ENCODE measurements at places on chromosomes 6 and 20. TPM values are rescaled to one million over a fixed set of nuclear protein-coding genes. Genes with fewer than 3 reads are reported as not detected.

GRCh38 chr6:107867302-107867615 lies 43.1 kb upstream of the SCML4 start:
- DNase-seq = peak; percentile 61

GRCh38 chr20:37816003-37816402 lies 86.9 kb upstream of the VSTM2L start:
- DNase-seq = peak; percentile 31

DNA sequence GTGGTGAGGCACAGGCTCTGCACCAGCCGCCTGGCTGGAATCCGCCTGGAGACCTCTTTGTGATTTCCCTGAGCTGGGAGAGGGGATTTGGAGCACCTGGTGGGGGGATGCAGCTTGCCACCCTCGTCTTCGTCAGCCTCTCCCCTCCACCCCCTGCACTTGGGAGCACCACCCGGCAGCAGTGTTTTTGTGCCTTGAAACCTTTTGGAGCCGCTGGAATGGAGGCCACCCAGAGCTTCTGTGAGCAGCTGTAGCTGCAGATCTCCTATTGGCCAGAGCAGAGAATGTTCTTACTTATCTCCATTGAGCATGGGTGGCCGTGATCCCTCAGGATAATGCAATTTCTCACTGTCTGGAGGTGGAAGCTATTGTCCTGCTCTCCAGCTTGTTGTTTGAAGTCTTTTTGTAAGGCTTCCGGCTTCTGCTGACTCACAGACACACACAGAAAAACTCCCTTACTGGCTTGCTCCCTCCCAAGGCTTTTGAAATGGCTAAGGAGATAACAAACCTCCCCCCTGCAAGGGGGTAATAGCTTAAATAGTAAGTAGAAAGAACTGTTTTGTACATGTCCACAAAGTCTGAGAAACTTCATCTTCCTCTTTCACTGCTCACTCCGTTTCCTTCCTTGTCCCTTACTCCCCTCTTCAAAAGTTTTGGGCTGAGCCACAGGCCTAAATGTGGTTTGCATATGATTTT lies 271.2 kb downstream of the PRL start:
- peak; percentile 59 for DNase-seq

DNA sequence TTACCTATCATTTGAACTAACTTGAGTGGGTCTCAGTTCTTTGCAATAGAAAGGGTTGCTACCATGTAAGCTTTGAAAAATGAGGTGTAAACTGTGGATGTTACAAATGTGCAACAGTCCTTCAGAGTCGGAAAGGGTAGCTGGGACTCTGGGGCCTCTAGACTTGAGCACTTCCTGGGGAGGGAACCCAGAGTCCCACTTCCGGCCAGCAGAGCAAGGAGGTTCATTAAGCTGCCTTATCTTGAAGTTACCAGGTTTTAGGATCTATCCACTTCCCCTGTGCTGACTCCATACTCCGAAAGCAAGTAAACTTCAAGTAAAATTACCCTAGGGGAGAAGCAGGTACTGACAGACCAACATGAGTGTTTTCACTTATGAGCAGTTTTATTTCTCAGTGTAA lies 9.4 kb downstream of the TRIM10 start:
- no peak for DNase-seq

DNA sequence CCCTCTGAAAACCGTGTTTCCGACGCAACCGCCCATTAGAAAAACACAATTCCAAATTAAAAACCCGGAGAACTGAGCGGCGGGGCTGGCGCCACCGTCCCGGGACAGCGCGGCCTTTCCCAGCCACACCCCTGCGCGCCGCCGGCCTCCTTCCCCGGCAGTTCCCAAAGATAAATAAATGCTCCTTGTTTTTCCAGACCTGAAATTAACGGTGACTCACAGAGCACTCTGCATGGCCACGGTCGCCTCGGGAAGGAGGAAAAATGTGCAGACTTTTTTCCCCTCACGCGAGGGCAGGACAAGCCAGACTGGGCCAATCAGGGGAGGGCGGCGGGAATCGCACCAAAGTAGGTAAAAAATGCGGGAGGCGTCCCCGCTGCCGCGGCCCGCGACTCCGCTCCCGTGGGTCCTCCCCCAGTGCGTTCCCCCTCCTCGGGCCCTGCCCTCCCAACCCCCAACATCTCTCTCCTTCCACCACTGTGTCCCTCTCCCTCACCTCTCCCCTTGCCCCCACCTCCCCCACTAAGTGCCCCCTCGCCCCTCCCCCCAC lies 828 bp upstream of the DSTN start:
- DNase-seq = peak; percentile 41

DNA sequence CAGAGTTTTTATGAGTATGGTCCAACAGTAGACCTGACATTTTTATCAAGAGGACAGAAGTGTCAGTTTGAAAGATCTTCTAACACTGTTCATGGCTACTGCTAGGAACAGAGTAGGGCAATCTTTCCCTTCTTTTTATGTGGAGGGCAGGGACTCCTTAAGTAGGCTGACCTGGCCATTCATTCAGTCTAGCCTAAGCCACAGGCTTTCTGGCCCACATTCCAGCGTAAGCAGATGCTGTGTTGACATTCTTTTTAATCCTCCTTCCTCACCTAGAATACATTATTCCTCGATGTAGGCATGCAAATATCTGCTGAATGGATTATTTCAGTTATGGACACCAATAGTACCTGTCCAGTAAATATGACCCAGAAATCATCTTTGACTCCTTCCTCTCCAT lies 188.3 kb downstream of the ATXN1 start:
- no peak for DNase-seq

DNA sequence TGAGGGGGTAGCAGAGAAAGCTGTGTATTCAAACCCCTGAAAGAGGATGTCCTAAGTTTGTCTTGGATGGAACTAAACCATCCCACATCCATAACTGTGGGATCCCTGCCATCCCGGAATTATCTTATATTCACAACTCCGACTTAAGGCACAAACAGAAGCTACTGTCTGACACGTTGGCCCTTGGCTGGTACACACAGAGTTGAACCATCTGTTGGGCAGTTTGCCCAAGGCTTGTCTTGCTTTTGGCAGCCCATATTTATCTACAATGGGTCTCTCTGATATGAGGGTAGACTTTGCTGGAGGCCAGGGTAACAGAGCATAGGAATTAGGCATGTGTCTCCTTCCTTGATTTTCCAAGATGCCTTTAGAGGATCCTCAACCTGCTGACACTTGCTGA lies 116.6 kb upstream of the PROKR2 start:
- DNase-seq = no peak

DNA sequence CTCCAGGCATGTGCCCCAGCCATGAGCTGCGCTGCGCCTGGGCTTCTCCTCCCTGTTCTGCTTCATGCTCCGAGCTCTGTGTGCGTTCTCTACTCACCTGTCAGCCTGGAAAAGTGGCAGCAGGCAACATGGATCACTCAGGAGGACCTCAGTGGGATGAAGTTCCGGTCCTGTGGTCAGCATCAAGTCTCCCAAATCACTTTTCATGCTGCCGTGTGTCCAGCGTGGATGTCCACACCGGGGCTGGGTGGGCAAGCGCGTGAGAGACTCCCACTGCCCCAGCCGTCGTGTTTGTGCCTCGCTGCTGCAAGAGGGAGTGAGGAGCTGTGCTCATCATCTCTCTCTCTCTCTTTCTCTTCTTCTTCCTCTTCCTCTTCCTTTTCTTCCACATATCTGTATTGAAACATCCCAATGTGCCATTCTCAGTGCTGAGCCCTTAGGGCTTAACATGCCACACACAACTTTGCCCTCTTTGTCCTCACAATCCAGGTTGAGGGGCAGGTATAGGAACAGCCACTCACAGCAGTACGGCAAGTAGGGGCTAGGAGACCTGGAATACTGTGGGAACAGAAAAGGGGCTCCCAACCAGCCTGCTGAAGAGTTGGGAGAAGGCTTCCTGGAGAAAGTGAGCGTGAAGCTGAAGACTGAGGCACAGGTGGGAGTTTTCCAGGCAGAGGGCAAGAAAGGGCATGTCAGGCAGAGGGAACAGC lies 3.8 kb upstream of the PDYN start:
- no peak for DNase-seq

GRCh38 chr6:42380228-42380979 lies 71.3 kb downstream of the TRERF1 start:
- DNase-seq = no peak

DNA sequence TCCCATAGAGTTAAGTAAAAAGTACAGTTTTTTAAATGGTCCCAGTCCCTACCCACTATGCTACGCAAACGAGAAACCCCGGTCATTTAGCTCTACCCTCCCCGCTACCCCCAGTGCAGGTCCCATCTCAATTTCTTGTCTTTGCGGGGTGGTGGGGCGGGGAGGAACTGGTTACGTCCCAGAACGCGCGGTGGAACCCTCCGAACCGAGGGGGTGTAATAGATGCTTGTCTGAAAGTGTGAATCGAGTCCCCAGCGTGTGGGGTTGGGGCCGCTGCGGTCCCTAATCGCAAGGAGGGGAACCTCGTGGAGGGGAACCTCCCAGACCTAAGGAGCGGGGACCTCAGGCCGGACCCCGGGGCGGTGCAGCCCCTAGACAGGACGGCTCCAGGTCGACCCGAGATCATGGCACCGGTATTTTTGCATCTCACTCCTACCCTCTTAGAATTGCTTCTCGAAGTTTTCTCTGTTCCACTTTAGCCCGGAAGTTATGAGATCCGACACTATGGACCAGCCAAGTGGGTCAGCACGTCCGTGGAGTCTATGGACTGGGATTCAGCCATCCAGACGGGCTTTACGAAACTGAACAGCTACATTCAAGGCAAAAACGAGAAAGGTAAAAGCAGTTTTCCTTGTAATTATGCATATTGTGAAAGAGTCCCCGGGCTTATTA lies 779 bp downstream of the HEBP2 start:
- peak; percentile 64 for DNase-seq

DNA sequence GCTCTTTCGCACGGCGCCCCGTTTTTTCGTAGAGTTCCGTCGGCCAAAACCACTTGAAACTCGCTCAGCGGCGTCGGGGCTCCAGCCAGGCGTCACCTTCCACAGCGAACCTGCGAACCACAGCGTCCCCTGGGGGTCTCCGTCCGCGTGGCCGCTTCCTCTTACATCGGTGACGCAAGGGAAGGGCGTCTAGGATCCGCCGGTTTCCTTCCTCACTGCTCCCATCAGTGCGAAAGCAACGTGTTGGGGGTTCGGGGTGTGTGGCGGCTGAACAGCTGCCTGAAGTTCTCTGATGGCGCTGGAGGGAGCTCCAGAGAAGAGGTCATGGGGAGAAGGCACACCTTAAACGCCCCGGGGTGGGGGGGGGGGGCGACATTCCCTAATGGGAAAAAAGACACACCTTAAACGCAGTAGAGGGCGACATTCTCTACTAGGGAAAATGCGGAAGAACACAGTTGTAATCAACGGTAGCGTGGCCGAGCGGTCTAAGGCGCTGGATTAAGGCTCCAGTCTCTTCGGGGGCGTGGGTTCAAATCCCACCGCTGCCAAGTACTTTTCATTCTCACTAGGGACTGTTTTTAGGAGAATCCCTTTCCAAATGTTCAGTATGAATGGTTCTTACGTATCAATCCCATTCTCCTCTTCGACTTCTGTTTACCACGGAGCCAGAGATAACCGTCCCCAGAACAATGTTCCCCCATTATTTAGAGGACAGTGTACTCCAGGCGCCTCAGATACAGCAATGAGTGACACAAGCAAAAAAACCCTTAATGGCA lies 16.4 kb downstream of the ZNF311 start:
- DNase-seq = peak; percentile 98

GRCh38 chr6:44829836-44830235 lies 442.3 kb downstream of the CDC5L start:
- no peak for DNase-seq

- no peak for DNase-seq
Observed at GRCh38 chr20:59866338-59866737, 67.1 kb downstream of the SYCP2 start.

GRCh38 chr20:51532577-51533191 lies 9.8 kb downstream of the NFATC2 start:
- DNase-seq = no peak

- DNase-seq = no peak
Observed at GRCh38 chr6:46201702-46202101, 30.9 kb upstream of the ENPP5 start.

DNA sequence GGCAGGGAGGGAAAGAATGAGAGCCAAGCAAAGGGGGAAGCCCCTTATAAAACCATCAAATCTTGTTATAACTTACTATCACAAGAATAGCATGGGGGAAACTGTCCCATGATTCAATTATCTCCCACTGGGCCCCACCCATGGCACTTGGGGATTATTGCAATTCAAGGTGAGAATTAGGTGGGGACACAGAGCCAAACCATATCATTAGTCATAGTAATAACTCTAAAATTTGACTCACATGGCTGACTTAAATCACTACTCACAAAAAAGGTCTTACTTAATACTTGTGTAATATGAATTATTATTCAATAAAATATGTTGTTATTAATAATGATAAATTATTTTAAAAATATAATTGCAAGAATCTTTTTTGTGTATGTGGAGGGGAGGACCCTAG lies 178.1 kb upstream of the TCF21 start:
- DNase-seq = no peak

DNA sequence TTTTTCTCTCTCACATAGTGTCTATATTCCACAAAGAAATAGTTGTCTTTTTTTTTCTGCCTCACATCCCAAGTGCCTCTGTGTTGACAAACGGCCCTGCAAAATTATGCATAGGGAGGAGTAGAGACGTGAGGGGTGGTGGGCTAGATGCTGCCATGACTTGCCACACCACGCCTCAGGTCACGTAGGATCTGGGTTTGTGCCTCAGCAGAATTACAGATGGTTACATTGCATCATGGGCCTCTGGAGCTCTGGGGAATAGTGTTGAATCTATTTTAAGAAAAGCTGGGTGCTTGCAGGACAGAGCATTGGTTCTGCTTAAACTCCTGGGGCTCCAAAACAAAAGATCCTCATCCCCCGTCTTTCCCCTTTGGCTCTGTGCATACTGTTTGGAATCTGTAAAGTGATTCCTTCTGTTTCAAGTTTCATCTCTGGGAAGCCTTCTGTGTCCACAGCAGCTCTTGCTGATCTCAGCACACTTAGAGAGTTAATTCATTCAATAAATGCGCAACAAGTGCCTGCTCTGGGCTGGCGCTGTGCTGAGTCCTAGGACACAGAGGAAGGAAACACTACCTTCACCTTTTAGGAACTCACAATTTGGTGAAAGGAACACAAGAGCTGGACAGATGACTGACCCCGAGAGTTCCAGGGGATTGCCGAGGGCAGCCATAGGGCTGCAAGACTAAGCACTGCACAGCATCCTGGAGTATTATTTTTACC lies 2.4 kb downstream of the FANCE start:
- no peak for DNase-seq

The SCGN gene
- polyA plus RNA-seq = not detected

The TCP11 gene
- 0.11 TPM for polyA plus RNA-seq

The MEP1A gene
- polyA plus RNA-seq = 0.06 TPM

The IRF4 gene
- 0.77 TPM for polyA plus RNA-seq

The KCNK15 gene
- polyA plus RNA-seq = 0.33 TPM

The NR2E1 gene
- not detected for polyA plus RNA-seq

The TAAR8 gene
- polyA plus RNA-seq = not detected

The PROCR gene
- polyA plus RNA-seq = 54.4 TPM

The ASCC3 gene
- polyA plus RNA-seq = 15.5 TPM

The EYS gene
- not detected for polyA plus RNA-seq

The DAAM2 gene
- polyA plus RNA-seq = 1.8 TPM

The BPIFB4 gene
- polyA plus RNA-seq = not detected

The SLC35D3 gene
- 0.27 TPM for polyA plus RNA-seq

The MYCT1 gene
- polyA plus RNA-seq = 0.42 TPM

The TPD52L2 gene
- polyA plus RNA-seq = 80.2 TPM

The RUNX2 gene
- polyA plus RNA-seq = 0.38 TPM
